ENCODE measurements at places on chromosomes 3 and 15. TPM values are rescaled to one million over a fixed set of nuclear protein-coding genes. Genes with fewer than 3 reads are reported as not detected.

Gene LMOD3
- 110 TPM for total RNA-seq

- no peaks in the 10 kb centered on the region for H3K4me1 ChIP-seq
- no peaks in the 10 kb centered on the region for H3K27me3 ChIP-seq
- H3K36me3 ChIP-seq: peaks cover 22% of the 10 kb centered on the region
- DNase-seq: no peak
- H3K27ac ChIP-seq: no peak overlapping the region
Observed at GRCh38 chr3:167716920-167717319, 17.8 kb downstream of the PDCD10 start.

Gene THAP10
- 3.1 TPM for total RNA-seq

Gene ILDR1
- total RNA-seq: not detected

Gene CEP63
- 27.8 TPM for total RNA-seq

GRCh38 chr3:88807491-88808105 is 299.8 kb upstream of the EPHA3 start:
- no peaks in the 10 kb centered on the region for H3K36me3 ChIP-seq
- no peak overlapping the region for H3K27ac ChIP-seq
- H3K4me3 ChIP-seq: no peak overlapping the region
- DNase-seq: no peak

GRCh38 chr15:44661576-44661975 is 1.9 kb downstream of the SPG11 start:
- H3K4me3 ChIP-seq: no peak overlapping the region
- H3K27ac ChIP-seq: no peak overlapping the region
- peaks cover 21% of the 10 kb centered on the region for H3K36me3 ChIP-seq
- H3K4me1 ChIP-seq: peaks cover 25% of the 10 kb centered on the region
- no peaks in the 10 kb centered on the region for H3K27me3 ChIP-seq

GRCh38 chr3:19432669-19433068 is 284.4 kb downstream of the KCNH8 start:
- H3K27ac ChIP-seq: no peak overlapping the region
- H3K36me3 ChIP-seq: no peaks in the 10 kb centered on the region
- no peak for DNase-seq

DNA sequence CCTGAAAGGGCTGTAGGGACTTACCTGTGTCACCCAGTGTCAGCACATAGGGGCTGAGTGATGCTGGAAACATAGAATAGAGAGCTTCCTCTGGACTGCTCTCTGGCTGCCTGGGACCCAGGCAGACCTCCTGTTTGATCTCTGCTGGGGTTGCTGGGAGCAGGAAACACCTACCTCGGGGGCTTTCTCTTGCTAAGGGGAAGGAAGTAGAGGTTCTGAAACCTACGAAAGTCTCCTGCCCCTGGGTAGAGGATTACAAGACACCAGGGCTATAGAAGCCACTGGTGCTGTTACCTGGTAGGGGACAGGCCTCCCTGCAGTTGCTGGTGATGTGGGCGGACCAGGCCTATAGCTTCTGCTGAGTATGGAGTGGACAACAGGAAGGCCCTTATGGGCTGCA is 81.7 kb downstream of the DHX30 start:
- peaks cover 18% of the 10 kb centered on the region for H3K4me1 ChIP-seq
- H3K27me3 ChIP-seq: no peaks in the 10 kb centered on the region
- H3K36me3 ChIP-seq: peaks cover 8% of the 10 kb centered on the region
- H3K27ac ChIP-seq: no peak overlapping the region
- no peak overlapping the region for H3K4me3 ChIP-seq

Gene TMC3
- not detected for total RNA-seq

DNA sequence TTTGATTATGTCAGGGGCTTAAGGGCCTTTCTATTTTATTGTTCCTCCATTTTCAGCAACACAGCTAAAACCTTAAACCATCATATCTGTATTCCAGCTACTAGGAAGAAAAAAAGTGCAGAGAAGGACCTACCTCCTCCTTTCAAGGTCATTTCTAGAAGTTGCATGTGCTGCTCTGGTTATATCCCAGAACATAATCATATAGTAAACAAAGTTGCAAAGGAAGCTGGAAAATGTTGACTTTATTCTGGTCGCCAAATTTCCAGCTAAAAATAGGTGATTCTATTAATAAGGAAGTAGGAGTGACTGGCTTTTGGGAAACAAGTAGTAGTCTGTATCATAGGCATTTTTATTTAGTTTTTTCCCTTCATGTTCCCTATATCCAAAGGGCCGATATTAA is 21.3 kb upstream of the B3GALNT1 start:
- H3K27ac ChIP-seq: no peak overlapping the region
- H3K27me3 ChIP-seq: no peaks in the 10 kb centered on the region
- DNase-seq: no peak
- no peak overlapping the region for H3K4me3 ChIP-seq
- no peaks in the 10 kb centered on the region for H3K36me3 ChIP-seq
- peaks cover 8% of the 10 kb centered on the region for H3K4me1 ChIP-seq

Gene CLCN2
- total RNA-seq: 2.7 TPM

DNA sequence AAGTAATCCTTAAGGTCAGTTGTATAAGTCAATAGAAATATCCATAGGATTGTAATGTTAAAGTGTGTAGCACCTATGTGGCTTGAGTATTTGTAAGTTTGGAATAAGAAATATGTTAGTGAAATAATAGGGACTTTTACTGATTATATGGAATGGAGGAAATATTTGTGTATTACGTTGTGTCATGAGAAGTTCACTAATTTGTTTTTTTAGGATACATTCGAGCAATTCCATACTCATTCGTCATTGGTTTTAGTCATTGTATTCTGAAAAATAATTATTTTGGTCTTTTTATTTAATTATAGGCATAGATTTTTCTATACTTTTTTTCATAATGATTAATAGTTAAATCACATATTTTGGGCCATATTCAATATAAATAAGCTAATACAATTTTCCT is 21.0 kb downstream of the MBNL1 start:
- no peak for DNase-seq
- no peaks in the 10 kb centered on the region for H3K4me1 ChIP-seq
- no peak overlapping the region for H3K4me3 ChIP-seq
- no peaks in the 10 kb centered on the region for H3K27me3 ChIP-seq

- no peaks in the 10 kb centered on the region for H3K36me3 ChIP-seq
- no peaks in the 10 kb centered on the region for H3K4me1 ChIP-seq
- no peak overlapping the region for H3K4me3 ChIP-seq
- H3K27ac ChIP-seq: no peak overlapping the region
- no peak for DNase-seq
- no peaks in the 10 kb centered on the region for H3K27me3 ChIP-seq
Observed at GRCh38 chr3:114126461-114126860, 52.4 kb downstream of the DRD3 start.

GRCh38 chr3:52339612-52340011 is 23.5 kb downstream of the DNAH1 start:
- peaks cover 2% of the 10 kb centered on the region for H3K36me3 ChIP-seq
- H3K4me1 ChIP-seq: no peaks in the 10 kb centered on the region
- no peak overlapping the region for H3K27ac ChIP-seq
- H3K27me3 ChIP-seq: no peaks in the 10 kb centered on the region
- no peak overlapping the region for H3K4me3 ChIP-seq

GRCh38 chr3:171204942-171205341 is 178.4 kb upstream of the SLC2A2 start:
- no peak overlapping the region for H3K4me3 ChIP-seq
- H3K27ac ChIP-seq: no peak overlapping the region
- no peaks in the 10 kb centered on the region for H3K36me3 ChIP-seq
- H3K27me3 ChIP-seq: no peaks in the 10 kb centered on the region
- H3K4me1 ChIP-seq: peaks cover 16% of the 10 kb centered on the region

DNA sequence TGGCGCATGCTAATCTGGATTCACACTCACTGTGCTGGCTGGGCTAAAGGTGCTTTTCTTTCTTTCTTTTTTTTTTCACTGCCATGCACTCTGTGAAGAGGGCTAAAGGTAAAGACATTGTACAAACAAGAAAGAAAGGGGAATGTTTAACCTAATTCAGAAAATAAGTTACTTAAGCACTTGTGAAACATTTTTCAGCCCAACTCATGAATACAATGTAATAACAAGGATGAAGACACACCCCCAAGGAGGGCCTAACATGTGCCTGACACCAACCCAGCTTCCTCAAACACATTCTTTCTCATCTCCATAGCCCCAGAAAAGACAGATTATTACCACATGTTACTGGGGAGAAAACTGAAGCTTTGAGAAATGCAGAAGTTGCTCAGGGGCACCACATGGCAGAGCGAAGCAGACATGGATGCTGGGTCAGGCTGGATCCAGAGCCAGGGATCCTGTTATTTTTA is 5.7 kb downstream of the STIMATE start:
- H3K36me3 ChIP-seq: no peaks in the 10 kb centered on the region
- H3K4me1 ChIP-seq: no peaks in the 10 kb centered on the region
- no peaks in the 10 kb centered on the region for H3K27me3 ChIP-seq

Gene AADACL2
- 0.16 TPM for total RNA-seq

DNA sequence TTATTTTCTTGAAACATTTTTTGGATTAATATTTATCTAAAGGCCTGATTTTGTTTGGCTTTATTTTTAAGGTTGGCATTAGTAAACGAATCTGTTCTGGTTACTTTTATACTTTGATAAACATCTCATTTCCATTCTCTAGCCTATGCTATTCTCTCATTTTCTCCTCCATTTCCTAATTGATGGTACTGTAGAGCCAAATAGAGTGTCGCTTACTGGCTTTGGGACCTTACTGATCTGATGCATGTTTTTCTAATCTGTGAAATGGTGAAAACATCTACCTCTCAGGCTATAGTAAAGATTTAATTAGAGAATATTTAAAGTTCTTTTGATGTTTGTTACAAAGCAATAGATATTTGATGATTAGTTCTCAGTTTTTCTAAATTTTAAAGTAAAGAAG is 1.6 kb downstream of the LNP1 start:
- peaks cover 39% of the 10 kb centered on the region for H3K4me1 ChIP-seq
- H3K4me3 ChIP-seq: peak overlapping the region; percentile 83
- no peaks in the 10 kb centered on the region for H3K36me3 ChIP-seq
- no peaks in the 10 kb centered on the region for H3K27me3 ChIP-seq
- H3K27ac ChIP-seq: peak overlapping the region; percentile 95

GRCh38 chr3:126447456-126448106 is 28.1 kb downstream of the ZXDC start:
- H3K36me3 ChIP-seq: peaks cover 47% of the 10 kb centered on the region
- H3K4me1 ChIP-seq: peaks cover 5% of the 10 kb centered on the region
- H3K4me3 ChIP-seq: no peak overlapping the region
- peak; percentile 34 for DNase-seq

- H3K4me3 ChIP-seq: no peak overlapping the region
- no peak overlapping the region for H3K27ac ChIP-seq
- peaks cover 37% of the 10 kb centered on the region for H3K36me3 ChIP-seq
- no peaks in the 10 kb centered on the region for H3K27me3 ChIP-seq
Observed at GRCh38 chr3:170128977-170129431, 52.5 kb downstream of the PHC3 start.

DNA sequence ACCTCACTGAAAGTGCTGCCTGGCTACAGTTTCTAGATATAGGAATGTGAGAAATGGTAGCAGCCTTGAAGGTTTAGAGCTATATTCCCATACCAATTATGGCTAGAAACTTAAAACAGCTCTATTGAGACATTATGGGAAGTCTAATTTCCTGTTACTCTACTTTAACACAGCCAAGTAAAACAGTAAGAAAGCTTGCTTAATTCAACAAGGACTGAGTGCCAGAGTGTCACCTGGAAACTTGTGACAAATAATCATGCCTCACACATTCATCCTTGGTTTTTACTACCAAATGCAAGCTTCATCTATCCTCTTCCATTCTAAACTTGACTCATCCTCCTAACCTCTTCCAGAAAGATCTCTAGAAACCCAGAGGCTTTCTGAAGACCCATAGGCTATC is 41.7 kb downstream of the UBE3A start:
- H3K4me3 ChIP-seq: no peak overlapping the region
- DNase-seq: no peak
- H3K27ac ChIP-seq: no peak overlapping the region
- peaks cover 6% of the 10 kb centered on the region for H3K36me3 ChIP-seq
- no peaks in the 10 kb centered on the region for H3K4me1 ChIP-seq
- no peaks in the 10 kb centered on the region for H3K27me3 ChIP-seq

DNA sequence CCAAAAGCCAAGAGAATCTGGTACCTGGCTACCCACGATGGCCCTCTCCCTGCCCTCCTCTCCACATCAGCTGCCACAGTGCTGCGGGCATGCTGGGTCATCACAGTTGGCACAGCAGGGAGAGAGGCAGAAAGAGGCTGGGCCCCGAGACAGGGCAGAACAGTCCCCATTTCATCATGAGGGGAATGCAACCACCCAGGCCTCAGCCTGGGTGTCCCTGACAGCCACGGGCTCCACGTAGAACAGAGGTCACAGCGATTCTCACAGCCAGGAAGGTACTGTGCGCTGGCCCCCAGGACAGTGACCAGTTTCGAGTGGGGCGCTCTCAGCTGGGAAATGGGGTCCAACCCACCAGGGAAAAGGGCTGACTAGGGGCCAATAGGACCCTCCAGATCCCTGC is 6.3 kb downstream of the LIPC start:
- peaks cover 54% of the 10 kb centered on the region for H3K4me1 ChIP-seq
- H3K36me3 ChIP-seq: no peaks in the 10 kb centered on the region

Gene ENTPD3
- total RNA-seq: 0.59 TPM

Gene CMC1
- 41.8 TPM for total RNA-seq

Gene GOLGA6L10
- total RNA-seq: 0.33 TPM

- H3K27me3 ChIP-seq: no peaks in the 10 kb centered on the region
- H3K4me3 ChIP-seq: no peak overlapping the region
- no peaks in the 10 kb centered on the region for H3K36me3 ChIP-seq
- no peak overlapping the region for H3K27ac ChIP-seq
- no peaks in the 10 kb centered on the region for H3K4me1 ChIP-seq
Observed at GRCh38 chr3:11001020-11001657, 8.6 kb downstream of the SLC6A1 start.

DNA sequence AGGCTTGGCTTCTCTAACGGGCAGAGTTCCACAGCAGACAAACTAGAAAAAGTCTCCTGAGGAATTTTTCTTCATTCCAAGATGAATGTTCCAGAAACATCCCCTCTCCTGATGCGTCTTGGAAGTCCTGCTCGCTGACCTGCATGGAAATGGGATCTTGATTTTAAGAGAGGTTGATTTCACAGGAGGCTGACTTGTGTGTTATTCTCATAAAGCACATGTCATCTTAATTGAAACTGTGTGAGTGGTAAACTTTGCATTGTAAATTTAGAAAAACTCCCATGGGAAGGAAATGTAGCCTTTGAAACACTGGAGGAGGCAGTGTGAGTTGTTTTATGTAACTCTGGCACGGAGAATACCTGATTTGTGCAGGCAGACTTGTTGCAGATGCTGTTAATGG is 337.8 kb upstream of the NR2E3 start:
- H3K27ac ChIP-seq: no peak overlapping the region
- no peak for DNase-seq
- H3K4me1 ChIP-seq: no peaks in the 10 kb centered on the region
- H3K27me3 ChIP-seq: no peaks in the 10 kb centered on the region

DNA sequence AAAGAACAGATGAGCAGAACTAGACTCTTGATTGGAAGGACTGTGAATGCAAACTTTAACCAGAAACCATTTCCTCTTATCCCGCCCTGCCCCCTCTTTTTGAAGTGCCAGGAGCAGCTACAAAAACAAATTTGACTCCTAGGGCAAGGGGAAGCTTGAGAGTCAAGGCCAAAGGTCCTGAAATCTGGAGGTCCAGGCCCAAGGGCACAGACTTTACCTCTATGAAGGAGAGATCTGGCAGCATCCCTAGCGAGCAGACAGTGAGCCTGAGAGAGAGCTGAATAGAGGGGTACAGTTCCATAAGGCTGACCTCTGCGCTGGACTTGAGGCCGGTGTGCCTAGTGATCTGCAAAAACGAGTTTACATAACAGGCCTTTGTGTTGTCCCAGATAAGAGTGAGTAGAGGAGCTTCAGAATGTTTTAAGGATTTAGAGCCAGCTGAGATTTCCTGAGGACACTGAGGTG is 5.1 kb downstream of the RAB43 start:
- DNase-seq: no peak
- no peak overlapping the region for H3K4me3 ChIP-seq
- no peaks in the 10 kb centered on the region for H3K27me3 ChIP-seq
- peaks cover 9% of the 10 kb centered on the region for H3K36me3 ChIP-seq

- H3K4me3 ChIP-seq: peak overlapping the region; percentile 88
- H3K36me3 ChIP-seq: no peaks in the 10 kb centered on the region
- H3K27ac ChIP-seq: peak overlapping the region; percentile 96
- no peaks in the 10 kb centered on the region for H3K27me3 ChIP-seq
Observed at GRCh38 chr3:42012935-42013690, 51.2 kb upstream of the ULK4 start.

Gene PLSCR5
- total RNA-seq: not detected
